ENCODE measurements at places on chromosomes 4 and X.

DNA sequence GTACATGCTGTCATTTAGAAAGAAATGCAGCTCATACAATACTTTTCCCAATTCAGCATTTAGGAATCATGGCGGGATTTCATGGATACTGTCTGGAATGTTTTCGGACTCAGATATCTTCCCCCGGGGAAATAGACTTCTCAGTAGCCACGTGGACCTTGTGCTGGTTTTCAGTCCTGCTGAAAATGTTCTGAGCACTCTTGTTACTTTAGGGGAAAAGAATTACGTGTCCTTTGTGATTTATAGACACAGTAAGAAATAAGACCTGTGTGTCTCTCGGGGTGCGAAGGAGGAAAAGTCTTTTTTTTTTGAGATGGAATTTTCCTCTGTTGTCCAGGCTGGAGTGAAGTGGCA, 3.8 kb downstream of the CD99 start:
- DNase-seq: no peak

GRCh38 chr4:184150102-184150839, 67.4 kb downstream of the ENPP6 start:
- DNase-seq: no peak

- peak; percentile 86 for DNase-seq
These were observed 108.3 kb downstream of the DCTD start for GRCh38 chr4:182808673-182809416.

DNA sequence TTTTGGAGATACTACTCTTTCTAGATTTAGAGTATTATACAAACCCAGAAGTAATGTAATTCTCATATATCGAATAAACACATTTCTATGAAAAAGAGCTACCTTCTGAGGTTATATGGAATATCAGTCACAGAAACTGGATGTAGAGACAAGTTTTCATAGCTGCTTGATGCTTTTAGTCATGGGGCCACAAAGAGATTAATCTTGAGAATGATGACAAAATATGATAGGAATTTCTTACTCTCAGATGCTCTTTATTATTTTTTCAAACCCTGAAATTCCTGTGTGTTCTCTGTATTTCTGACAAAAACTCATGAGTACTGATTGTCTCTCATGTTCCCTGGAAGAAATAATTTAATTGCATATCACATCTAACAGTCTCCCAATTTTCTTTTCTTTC, 662.5 kb downstream of the RAPGEF2 start:
- DNase-seq: no peak

DNA sequence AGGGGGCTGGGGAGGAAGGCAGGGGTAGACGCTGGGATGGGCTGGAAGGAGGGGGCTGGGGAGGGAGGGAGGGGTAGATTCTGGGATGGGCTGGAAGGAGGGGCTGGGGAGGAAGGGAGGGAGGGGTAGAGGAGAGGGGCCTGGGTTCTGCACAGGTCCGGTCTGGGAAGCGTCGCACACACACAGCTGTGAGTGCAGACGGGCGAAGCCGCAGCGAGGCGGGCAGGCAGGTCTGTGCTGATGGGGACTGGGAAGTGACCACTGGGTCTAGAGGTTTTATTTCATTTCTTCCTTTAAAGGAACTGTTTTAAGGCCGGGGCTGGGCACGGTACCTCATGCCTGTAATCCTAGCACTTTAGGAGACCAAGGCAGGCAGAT, 69.1 kb upstream of the MXD4 start:
- DNase-seq: no peak

DNA sequence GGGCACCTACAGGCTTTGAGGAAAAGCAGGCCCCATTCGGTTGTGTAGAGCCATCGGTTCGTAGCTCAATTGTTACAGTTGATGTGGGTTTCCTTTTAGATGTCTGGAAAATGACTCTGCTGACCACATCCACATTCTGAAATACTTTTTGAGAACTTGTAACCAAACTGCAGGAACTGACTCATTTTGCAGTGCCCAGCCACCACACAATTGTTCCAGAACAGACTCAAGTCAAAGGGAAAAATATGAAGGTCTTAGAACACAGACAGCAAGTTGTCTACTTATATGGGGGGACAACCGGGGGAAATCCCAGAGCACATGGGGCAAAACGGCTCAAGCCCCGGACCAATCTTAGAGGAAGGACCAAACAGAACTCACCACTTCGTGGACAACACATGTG, 557.6 kb upstream of the DIPK2B start:
- no peak for DNase-seq

GRCh38 chr4:3320361-3321023, 27.7 kb downstream of the RGS12 start:
- no peak for DNase-seq

Data from T-helper 2 cell (primary cell).